ENCODE measurements at places on chromosomes 1 and 21. TPM values are rescaled to one million over a fixed set of nuclear protein-coding genes. Genes with fewer than 3 reads are reported as not detected.

STX12 gene
- 49.0 TPM for total RNA-seq

DNA sequence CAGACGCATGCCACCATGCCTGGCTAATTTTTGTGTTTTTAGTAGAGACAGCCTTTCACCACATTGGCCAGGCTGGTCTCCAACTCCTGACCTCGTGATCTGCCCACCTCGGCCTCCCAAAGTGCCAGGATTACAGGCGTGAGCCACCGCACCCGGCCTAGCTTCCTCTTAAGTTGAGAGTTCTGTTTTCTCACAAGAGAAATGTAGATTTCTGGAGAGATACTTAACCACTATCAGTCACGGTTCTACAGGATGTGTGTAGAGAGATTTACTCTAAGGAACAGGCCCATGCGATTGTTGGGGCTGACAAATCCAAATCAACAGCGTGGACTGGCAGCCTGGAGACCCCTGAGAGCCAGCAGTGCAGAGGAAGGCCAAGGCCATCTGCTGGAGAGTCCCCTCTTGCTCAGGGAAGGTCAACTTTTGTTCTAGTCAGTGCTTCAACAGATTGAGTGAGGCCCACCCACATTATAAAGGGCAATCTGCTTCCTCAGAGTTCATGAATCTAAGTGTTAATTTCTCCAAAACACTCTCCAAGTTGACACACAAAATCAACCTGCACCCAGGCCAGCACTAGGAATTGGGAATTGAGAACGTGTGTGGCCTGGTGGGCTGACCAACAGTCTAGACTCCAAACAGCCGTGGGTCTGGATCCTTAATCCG is 38.7 kb downstream of the CHAF1B start:
- H3K27me3 ChIP-seq: no peaks in the 10 kb centered on the region
- no peak overlapping the region for H3K27ac ChIP-seq
- H3K4me1 ChIP-seq: no peaks in the 10 kb centered on the region
- H3K36me3 ChIP-seq: no peaks in the 10 kb centered on the region

GRCh38 chr1:168726281-168726680 is 2.7 kb downstream of the DPT start:
- H3K36me3 ChIP-seq: no peaks in the 10 kb centered on the region
- H3K4me1 ChIP-seq: no peaks in the 10 kb centered on the region
- no peak for DNase-seq
- no peaks in the 10 kb centered on the region for H3K27me3 ChIP-seq

DNA sequence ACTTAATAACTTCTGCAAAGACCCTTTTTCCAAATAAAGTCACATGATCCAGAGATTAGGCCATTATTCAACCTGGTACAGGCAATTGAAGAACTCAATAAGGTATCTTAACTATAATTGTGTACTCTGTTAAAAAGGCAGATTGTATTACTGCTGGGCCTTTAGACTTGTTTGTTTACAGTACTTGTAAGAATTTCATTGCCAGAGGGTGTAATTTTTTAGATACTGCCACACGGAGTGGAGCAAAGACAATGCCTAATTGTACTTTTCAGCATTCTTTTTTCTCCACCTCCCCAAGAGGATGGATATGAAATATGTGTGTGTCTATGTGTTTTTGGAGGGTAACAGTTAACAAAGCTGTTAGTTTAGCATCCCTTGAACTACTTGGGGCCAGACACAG is 47.5 kb downstream of the HUNK start:
- H3K4me1 ChIP-seq: no peaks in the 10 kb centered on the region
- no peaks in the 10 kb centered on the region for H3K36me3 ChIP-seq
- H3K27ac ChIP-seq: no peak overlapping the region
- no peaks in the 10 kb centered on the region for H3K27me3 ChIP-seq
- no peak for DNase-seq

GRCh38 chr1:235090406-235091069 is 38.1 kb downstream of the TOMM20 start:
- peak; percentile 77 for DNase-seq
- no peaks in the 10 kb centered on the region for H3K27me3 ChIP-seq
- no peak overlapping the region for H3K4me3 ChIP-seq
- no peak overlapping the region for H3K27ac ChIP-seq
- peaks cover 7% of the 10 kb centered on the region for H3K4me1 ChIP-seq

DNA sequence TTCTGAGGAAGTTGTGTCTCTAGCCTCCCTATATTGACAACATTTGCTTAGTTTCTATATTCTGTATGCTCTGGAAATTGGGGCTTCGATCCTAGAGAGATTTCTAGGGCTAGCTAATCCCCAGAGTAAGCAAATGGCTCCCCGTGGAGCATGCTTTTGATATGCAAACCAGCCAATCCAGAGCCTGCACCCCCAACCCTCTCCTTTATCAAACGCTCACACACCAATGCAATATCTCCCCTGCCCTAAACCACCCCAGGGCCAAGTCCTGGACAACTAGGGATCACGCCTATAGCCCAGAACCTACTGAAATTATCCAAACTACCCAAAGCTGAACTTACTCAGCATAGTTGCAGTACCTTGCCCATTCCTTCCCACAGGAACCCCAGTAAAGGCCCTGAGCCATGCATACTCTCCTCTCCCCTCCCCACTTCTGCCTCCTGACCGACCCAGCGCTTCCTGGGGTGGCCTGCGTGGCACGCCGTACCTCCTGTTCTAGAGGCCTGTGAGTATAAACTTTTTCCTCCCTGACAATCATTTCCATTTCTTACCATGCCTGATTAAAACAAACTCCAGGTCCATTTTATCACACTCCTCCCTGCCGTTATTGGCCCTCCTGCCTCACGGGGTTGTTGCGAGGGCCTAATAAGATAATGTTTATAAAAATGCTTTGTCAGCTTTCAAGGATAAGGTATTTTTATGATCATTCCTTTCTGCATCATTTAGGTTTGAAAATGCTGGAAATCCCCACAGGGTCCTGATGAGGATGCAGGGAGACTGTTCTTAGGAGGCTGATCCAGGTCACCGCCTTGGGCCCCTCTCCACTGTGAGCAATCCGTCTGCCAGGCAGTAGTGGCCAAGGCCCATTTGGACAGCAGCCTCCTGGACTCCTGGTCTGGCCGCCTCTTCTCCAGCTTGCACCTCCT is 102.7 kb downstream of the TENT5C start:
- H3K27ac ChIP-seq: no peak overlapping the region
- H3K4me1 ChIP-seq: no peaks in the 10 kb centered on the region
- no peak overlapping the region for H3K4me3 ChIP-seq

S100A2 gene
- total RNA-seq: 152 TPM

NECTIN4 gene
- total RNA-seq: 12.8 TPM

DNA sequence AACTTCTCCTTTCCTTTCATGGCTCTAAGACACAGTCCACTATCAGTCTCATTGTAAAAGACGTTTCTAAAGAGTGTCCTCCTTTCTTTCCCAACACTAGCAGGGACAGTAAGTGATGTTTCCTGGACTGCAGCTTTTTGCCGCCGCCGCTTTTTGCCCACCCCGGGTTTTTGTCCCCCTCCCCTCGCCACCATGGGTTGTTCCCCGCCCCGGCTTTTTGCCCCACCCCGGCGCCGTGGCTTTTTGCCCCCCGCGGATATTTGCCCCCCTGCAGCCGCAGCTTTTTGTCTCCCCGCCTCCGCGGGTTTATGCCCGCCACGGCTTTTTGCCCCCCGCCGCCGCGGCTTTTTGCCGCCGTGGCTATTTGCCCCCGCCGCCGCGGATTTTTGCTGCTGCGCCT is 95.2 kb downstream of the TPTE start:
- H3K36me3 ChIP-seq: no peaks in the 10 kb centered on the region
- no peaks in the 10 kb centered on the region for H3K4me1 ChIP-seq
- H3K27me3 ChIP-seq: no peaks in the 10 kb centered on the region
- no peak overlapping the region for H3K27ac ChIP-seq
- H3K4me3 ChIP-seq: no peak overlapping the region

TCP10L gene
- total RNA-seq: 2.2 TPM

DNA sequence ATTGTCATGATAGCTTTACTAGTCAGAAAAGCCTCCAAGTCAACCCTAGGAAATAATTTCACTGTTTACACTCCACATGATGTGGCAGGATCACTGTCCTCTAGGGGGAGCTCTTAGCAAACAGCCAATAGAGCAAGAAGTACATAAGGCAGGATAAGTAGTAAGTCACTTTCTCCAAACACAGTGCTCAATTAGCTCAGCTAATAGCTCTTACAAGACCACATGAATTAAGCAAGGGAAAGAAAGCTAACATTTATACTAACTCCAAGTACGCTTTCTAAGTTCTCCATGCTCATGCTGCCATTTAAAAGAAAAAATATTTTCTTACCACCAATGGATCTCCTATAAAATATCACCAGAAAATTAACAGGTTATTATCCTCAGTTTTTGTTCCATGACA is 66.9 kb upstream of the LRIF1 start:
- H3K27me3 ChIP-seq: no peaks in the 10 kb centered on the region
- DNase-seq: peak; percentile 15
- H3K36me3 ChIP-seq: no peaks in the 10 kb centered on the region

DNA sequence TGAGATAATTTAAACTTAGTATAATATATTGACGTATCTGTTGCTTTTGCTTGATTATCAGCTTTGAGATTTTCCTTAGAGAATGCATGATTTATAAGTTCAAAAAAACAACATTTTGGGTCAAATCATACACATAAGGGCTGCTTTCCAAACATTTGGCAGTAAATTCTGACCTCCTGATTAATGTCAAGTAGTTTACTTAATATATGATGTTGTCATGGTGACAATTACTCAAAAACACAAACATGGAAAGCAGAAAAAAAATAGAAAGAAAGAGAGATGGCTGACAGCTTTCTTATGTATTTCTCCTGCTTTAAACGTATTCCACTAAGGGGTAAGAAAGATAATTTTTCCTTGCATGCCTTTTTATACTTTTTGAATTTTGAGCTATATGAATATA is 258.2 kb upstream of the C1orf105 start:
- no peak overlapping the region for H3K27ac ChIP-seq
- H3K4me3 ChIP-seq: no peak overlapping the region

GRCh38 chr1:228350831-228351781 is 55.5 kb downstream of the TRIM11 start:
- no peaks in the 10 kb centered on the region for H3K36me3 ChIP-seq
- H3K27ac ChIP-seq: no peak overlapping the region
- DNase-seq: peak; percentile 23
- no peaks in the 10 kb centered on the region for H3K4me1 ChIP-seq
- no peak overlapping the region for H3K4me3 ChIP-seq
- no peaks in the 10 kb centered on the region for H3K27me3 ChIP-seq

GRCh38 chr1:81681114-81681513 is 119.6 kb upstream of the ADGRL2 start:
- H3K36me3 ChIP-seq: no peaks in the 10 kb centered on the region
- no peak overlapping the region for H3K4me3 ChIP-seq
- H3K4me1 ChIP-seq: peaks cover 3% of the 10 kb centered on the region
- no peaks in the 10 kb centered on the region for H3K27me3 ChIP-seq

- no peaks in the 10 kb centered on the region for H3K4me1 ChIP-seq
- H3K27ac ChIP-seq: no peak overlapping the region
- no peaks in the 10 kb centered on the region for H3K36me3 ChIP-seq
- H3K4me3 ChIP-seq: no peak overlapping the region
These were observed 22.8 kb upstream of the ELOA start for GRCh38 chr1:23720256-23720995.

FCRLB gene
- 2.3 TPM for total RNA-seq

GRCh38 chr1:232108598-232108997 is 482.0 kb downstream of the DISC1 start:
- no peak for DNase-seq
- no peaks in the 10 kb centered on the region for H3K36me3 ChIP-seq
- H3K4me3 ChIP-seq: no peak overlapping the region
- no peaks in the 10 kb centered on the region for H3K4me1 ChIP-seq
- H3K27me3 ChIP-seq: no peaks in the 10 kb centered on the region

- no peaks in the 10 kb centered on the region for H3K27me3 ChIP-seq
- no peak overlapping the region for H3K4me3 ChIP-seq
- no peaks in the 10 kb centered on the region for H3K36me3 ChIP-seq
- no peak for DNase-seq
- H3K27ac ChIP-seq: no peak overlapping the region
These were observed 89.9 kb upstream of the DSCAM start for GRCh38 chr21:40936771-40937261.

BMP8A gene
- 1.2 TPM for total RNA-seq

DNA sequence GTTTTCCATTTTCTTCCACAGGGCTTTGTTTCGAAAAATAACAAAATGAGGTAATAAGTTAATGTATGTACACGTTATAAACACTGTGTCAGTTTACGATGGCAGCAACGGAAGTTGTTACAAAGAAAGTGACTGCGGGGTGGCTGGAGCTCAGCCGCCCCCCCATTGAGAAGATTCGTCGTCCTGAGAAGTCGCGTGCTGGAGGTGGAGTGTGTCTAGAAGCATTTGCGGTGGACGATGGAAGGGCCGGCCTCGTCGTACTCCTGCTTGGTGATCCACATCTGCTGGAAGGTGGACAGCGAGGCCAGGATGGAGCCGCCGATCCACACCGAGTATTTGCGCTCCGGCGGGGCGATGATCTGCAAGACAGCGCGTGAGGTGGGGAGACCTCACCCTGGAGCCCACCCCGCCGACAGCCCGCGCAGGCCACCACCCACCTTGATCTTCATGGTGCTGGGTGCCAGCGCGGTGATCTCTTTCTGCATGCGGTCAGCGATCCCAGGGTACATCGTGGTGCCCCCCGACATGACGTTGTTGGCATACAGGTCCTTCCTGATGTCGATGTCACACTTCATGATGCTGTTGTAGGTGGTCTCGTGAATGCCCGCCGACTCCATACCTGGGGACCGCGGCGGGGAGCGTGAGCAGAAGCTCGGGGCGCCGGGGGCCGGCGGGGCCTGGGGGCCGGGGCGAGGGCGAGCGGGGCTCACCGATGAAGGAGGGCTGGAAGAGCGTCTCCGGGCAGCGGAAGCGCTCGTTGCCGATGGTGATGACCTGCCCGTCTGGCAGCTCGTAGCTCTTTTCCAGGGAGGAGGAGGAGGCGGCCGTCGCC is 2.4 kb downstream of the ACTA1 start:
- peaks cover 4% of the 10 kb centered on the region for H3K4me1 ChIP-seq
- DNase-seq: peak; percentile 55
- H3K27me3 ChIP-seq: peaks cover 38% of the 10 kb centered on the region
- no peak overlapping the region for H3K27ac ChIP-seq
- H3K36me3 ChIP-seq: no peaks in the 10 kb centered on the region

- no peak overlapping the region for H3K27ac ChIP-seq
- no peak overlapping the region for H3K4me3 ChIP-seq
- H3K27me3 ChIP-seq: no peaks in the 10 kb centered on the region
- no peaks in the 10 kb centered on the region for H3K36me3 ChIP-seq
- peak; percentile 70 for DNase-seq
These were observed 14.1 kb upstream of the HMGCS2 start for GRCh38 chr1:119782631-119783325.

DNA sequence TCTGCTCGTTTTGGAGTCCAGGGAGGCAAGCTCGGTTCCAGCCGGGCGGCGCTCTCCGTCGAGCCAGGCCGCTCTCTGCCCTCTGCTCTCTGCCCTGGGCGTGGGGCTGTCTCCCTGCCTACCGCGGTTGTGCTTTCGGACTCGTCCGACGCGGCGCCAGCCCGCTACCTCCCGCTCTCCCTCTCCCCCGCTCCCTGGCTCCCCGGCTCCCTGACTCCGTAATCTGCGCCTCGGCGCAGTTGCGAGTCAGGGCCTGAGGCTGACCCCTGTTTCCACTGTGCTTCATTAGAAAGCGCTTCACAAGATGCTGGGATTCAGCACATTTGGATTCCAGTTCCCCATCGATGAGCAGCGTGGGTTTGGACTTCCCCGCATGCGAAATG is 2.2 kb downstream of the SOX13 start:
- H3K4me3 ChIP-seq: peak overlapping the region; percentile 80
- H3K27ac ChIP-seq: peak overlapping the region; percentile 88
- DNase-seq: peak; percentile 84
- no peaks in the 10 kb centered on the region for H3K27me3 ChIP-seq
